Cortex of kidney (tissue), 1 donor: ENCODE measurements at places on chromosomes 11 and 22.

GRCh38 chr22:48708558-48709245 lies 1119.0 kb downstream of the BRD1 start:
- no peak for DNase-seq

DNA sequence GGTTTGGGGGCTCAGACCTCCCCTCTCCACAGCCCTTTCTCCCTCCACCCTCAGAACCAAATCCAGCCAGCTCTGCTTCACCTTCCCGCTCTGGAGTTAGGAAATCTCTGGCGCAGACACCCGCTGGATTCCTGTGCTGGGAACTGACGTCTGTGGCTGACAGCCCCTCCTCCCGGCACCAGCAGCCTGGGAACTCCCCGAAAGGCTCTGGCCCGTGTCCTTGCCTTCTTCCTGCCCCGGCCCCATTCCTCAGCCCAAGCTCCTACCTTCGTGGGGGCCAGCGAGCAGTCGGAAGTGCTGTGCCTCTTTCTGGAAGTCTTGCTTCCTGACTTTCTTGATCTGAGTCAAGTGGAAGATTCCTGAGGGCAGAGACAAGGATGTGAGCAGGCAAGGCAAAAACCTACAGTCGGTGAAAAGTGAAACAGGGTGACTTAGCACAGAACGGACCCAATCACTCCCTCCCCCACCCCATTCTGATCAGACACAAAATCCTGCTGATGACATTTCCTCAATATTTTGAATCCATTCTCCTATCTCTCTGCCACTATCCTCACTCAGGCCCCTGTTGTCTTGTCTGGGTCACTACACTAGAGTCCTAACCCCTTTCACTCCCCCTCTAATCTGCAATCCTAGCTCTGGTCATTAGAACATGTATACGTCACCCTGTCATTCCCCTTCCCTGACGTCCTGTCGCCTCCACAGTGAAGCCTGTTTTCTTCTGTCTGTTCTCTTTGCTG lies 34.1 kb downstream of the CHRDL2 start:
- DNase-seq, result no peak

- DNase-seq, result no peak
Observed at GRCh38 chr11:107648242-107648641, 57.3 kb downstream of the ELMOD1 start.

GRCh38 chr11:111305876-111306275 lies 7.5 kb downstream of the POU2AF3 start:
- no peak for DNase-seq

DNA sequence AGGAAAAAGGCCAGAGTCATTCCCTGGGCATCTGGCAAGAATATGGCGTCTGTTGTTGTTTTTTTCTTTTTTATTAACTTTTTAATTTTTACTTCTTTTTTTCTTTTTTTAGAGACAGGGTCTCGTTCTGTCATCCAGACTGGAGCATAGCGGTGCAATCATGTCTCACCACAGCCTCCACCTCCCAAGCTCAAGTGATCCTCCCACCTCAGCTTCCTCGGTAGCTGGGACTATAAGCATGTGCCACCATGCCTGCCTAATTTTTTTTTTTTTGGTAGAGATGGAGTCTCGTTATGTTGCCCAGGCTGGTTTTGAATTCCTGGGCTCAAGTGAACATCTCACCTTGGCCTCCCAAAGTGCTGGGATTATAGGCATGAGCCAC lies 54.0 kb upstream of the PRDM11 start:
- no peak for DNase-seq

DNA sequence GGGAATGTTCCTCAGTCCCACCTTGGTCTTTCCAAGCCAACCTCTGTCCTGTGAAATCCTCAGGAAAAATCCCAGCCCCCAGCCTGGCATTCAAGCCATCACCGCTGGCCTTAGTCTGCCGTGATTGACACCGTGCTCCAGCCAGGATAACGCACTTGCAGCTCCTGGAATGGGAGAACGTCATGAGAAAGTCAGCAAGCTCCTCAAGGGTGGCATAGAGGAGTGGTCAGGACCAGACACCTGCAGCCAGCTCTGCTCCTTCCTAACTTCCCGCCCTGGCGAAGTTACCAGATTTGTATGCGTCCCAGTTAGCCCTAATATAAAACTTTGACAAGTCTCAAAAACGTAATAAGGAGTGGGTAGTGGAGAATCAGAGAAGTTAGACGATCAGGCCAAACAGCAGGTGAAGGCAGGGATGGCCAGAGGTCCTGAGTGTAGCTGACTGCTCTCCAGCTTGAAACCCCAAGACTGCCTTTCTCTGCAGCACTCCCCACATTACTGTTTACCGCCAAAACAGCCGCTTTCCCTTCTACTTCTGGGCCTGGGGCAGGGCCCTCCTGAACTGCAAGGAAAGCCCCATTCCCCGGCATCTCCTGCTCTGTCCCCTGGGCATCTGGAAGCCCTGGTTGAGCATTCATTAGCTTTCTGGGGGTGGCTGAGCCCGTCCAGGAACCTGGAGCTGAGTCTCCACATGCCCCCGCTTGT lies 1.3 kb upstream of the DKK3 start:
- DNase-seq, result no peak

DNA sequence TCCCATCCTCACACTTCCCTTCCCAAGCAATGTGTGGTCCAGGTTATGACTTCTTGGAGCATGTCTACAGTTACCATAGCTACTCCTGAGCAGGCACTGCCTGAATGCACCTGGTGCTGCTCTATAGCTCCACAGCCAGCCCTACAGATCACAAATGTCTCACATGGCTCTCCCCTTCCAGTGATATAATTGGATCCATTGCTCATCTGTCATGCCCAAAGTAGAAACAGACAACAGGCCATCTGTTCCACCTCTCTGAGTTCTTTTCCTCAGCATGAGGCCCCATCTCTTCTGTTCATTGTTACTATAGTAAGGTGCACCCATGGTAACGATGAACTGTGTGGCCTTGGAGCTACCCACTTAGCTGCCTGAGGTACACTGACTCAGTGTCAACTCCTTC lies 320.3 kb upstream of the ZC3H12C start:
- no peak for DNase-seq

GRCh38 chr11:11935536-11935935 lies 72.9 kb downstream of the DKK3 start:
- no peak for DNase-seq

DNA sequence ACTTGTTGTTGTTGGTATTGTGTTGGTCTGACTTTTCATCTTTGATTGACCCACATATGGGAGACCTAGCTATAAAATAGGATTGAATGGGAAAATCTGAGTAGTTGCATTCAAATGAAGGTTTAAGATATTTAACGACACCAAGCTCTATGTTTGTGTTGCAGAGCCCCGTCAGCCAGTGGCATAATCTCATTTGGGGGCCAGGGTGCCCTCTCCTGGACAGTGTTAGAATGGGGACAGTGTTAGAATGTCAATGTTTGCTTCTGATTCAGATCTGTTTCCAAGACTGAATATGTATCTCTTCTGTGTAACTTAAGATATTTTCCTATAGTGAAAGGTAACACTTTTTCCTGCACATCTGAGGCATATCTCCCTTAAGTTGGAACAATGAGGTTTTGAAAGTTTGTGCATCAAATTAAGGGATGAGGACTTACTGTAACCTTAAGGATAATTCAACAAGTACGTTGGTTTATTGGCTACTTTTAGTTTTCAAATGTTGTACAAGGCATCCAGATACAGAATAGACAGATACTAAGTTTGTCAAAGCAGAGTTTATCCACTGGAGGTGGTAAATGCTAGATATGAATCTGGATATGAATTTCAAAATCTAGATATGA lies 5.3 kb upstream of the OR52M1 start:
- no peak for DNase-seq

GRCh38 chr11:47020793-47021526 lies 84.4 kb downstream of the CSTPP1 start:
- DNase-seq, result no peak

DNA sequence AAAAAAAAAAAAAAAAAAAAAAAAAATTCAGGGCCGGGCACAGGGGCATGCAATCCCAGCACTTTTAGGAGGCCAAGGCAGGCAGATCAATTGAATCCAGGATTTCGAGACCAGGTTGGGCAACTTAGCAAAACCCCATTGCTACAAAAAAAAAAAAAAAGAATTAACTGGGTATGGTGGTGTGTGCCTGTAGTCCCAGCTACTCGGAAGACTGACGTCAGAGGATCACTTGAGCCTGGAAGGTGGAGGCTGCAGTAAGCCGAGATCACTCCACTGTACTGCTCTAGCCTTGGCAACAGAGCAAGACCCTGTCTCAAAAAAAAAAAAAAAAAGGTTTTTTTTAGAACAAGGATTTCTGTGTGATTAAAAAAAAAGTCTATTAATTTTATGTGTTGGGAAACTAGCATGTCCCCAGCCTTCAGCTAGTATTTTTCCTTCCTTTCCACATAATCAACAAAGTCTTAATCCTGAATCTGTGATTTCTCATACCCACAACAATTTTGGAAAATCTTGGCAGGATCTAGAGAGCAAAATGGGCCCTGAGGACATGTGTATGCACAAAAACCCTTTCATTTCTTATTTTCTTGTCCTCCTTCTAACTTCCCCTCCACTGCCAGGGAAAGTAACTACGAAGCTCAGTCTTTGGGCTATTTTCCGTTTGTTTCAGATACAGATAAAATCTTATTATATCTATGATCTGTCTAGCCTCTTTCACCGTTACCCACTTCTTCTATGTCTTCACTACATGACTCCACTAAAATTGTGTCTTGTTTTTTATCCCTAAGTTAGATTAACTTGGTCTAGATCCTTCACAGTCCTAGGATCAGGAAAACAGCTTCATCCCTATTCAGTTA lies 5.7 kb upstream of the AMBRA1 start:
- DNase-seq, result no peak

DNA sequence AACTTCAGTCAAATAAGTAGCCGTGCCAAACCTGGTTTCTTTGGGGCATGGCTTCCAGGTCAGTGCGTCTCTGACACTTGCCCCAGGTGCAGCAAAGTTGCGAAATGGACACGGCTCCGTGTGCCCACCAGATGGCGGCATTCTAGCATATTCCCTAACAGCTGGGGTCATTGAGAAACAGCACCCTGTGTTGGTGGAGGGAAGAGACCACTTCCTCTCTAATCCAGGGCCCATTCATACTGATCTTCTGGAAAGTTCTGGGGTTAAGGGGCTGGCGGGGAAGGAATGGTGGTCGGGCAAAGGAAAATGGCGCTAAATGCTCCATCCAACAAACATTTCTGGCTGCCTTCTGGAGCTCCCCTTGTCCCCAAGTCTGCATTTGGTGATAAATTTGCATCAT lies 141.2 kb upstream of the TIMP3 start:
- DNase-seq, result no peak

DNA sequence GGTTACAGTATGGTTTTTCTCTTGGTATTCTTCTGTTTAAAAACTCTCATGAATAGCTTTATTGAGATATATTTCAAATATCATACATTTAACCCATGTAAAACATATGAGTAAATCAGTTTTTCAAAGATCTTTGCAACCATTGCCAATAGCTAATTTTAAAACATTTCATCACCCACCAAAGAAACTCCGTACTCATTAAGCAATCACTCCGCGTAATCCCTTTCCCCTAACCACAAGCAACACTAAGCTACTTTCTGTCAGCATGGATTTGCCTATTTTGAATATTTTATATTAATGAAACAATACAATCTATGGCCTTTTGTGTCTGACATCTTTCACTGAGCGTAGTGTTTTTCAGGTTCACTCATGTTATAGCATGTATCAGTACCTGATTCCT lies 697.9 kb upstream of the ANO5 start:
- no peak for DNase-seq

DNA sequence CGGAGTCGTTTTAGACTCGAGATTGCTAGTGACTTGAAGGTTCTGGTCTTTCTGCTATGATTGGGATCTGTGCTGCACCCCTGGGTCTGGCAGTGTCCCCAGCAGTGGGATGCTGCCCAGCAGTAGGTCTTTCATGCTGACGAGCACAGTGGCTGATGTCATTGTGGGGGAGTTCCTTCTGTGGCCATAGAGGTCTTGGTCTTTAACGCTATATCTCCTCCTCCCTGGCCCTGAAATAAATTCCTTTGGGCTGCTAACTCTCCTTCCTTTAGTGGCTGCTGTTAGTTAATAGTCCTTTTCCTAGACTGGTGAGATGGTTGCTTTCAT lies 136.3 kb downstream of the TEAD1 start:
- DNase-seq, result no peak

- DNase-seq, result no peak
Observed at GRCh38 chr22:43434928-43435311, 23.1 kb downstream of the MPPED1 start.

- DNase-seq, result no peak
Observed at GRCh38 chr11:93849751-93850593, 446 bp downstream of the VSTM5 start.

- no peak for DNase-seq
Observed at GRCh38 chr11:123431619-123432018, 1.6 kb downstream of the GRAMD1B start.

GRCh38 chr11:62491571-62492329 lies 54.9 kb downstream of the AHNAK start:
- no peak for DNase-seq

DNA sequence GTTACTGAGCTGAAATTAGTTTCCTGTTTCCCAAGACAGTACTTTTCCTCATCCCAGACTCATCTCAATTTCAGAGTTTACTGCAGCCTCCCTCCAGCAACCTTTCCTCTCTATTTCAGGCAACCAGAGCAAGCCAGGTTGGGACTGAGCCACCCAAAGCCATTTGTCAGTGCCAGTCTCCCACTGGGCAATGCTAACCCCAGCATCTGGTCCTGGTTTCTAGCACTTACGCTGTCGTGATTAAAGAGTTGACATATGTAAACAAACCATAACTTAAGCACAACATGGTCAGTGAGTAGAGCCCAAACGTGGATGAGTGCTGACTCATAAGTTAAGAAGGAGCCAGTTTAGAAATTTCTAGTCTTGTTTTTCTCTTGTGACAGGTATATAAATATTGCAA lies 119.6 kb upstream of the BLID start:
- DNase-seq, result no peak

DNA sequence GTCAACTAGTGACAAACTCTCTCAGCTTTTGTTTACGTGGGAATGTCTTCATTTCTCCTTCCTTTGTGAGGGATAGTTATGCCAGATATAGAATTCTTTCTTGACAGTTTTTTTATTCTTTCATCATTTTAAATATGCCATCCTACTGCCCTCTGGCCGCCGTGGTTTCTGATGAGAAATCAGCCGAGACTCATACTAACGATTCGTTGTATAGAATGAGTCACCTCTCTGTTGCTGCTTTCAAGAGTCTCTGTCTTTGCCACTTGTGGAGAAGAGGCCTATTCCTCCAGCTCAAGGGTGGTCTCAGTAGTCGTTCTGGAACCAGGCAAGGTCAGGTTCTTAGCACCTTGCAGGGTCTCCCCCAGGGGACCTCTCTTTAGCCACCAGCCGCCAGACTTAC lies 8.0 kb downstream of the MYO7A start:
- DNase-seq, result no peak
